Bronchus fibroblast of lung (primary cell): ENCODE measurements at places on chromosomes 7 and 10. TPM values are rescaled to one million over a fixed set of nuclear protein-coding genes. Genes with fewer than 3 reads are reported as not detected.

MACC1 gene
- total RNA-seq: under 0.01 TPM in 2 replicates

CPA2 gene
- not detected in 2 replicates for total RNA-seq

CRYGN gene
- total RNA-seq: not detected in 2 replicates

LDB3 gene
- 0.15 and 0.17 TPM in 2 replicates for total RNA-seq

ZPBP gene
- total RNA-seq: not detected in 2 replicates

STAMBPL1 gene
- 32.1 and 45.8 TPM in 2 replicates for total RNA-seq

SLC18A3 gene
- not detected in 2 replicates for total RNA-seq

EBLN1 gene
- total RNA-seq: not detected in 2 replicates

INMT gene
- 2.1 and 2.5 TPM in 2 replicates for total RNA-seq

PTN gene
- 26.6 and 34.3 TPM in 2 replicates for total RNA-seq

HTR5A gene
- total RNA-seq: not detected in 2 replicates

SEMA3A gene
- 34.0 and 38.7 TPM in 2 replicates for total RNA-seq
